Dorsolateral prefrontal cortex (tissue), 122 donors: ENCODE measurements at places on chromosomes 5 and 9. TPM values are rescaled to one million over a fixed set of nuclear protein-coding genes. Genes with fewer than 3 reads are reported as not detected.

GRCh38 chr5:40495237-40495635 lies 184.5 kb upstream of the PTGER4 start:
- DNase-seq: no peak

DNA sequence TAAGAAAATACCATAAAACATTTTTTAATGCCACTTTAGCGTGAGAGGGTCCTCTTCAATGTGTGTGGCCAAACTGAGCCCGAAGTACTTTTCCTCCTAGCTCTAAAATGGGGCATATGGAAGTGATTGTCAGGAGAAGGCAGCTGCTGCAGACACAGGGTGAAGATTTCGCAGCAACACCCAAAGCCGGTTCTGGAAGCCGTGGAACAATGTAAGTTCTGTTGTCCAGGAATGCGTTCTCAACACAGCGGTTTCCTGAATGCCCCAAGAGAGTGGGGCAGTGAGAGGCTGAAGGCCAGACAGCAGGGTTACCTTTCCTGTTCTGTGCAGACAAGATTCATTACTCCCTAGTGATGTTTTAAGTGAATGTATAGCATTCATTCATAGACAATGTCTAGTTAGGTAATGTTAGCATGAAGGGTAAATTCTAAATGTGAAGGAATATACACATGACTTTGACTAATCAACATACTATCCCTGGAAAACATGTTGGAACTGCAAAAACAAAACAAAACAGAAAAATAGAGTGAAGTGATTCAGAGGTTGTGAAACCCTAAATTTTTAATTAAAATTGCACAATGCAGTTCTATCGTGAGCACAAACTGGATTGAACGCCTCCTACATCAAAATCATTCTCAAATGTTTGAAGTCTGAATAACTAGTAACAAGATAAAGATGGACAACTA lies 197.0 kb upstream of the SEMA6A start:
- DNase-seq: no peak

- DNase-seq: peak; percentile 88
These were observed 62.9 kb downstream of the OTULIN start for GRCh38 chr5:14727428-14727865.

DNA sequence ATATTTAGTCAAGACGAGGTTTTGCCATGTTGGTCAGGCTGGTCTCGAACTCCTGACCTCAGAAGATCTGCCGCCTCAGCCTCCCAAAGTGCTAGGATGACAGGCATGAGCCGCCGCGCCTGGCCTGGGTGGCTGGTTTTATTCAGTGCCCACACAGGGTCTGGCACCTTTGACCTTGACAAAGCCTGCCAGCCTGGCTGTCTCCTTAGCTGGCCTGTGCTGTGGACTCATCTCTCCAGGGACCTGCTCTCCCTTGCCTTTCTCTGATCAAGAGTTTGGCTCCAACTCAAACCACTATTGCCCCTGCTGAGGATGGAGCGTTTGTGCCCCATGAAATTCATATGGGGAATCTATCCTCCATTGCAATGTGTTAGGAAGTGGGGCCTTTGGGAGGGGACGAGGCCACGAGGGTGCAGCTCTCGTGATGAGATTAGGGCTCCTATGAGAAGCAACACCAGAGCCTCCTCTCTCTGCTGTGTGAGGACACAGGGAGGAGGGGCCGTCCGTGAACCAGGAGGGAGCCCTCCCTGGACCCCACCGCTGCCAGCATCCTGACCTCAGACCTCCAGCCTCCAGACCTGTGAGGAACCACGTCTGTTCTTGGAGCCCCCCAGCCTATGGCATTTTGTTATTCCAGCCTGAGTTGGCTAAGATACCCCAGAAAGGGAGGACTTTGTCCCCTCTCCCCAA lies 45.0 kb downstream of the MRPL36 start:
- DNase-seq: peak; percentile 19

DNA sequence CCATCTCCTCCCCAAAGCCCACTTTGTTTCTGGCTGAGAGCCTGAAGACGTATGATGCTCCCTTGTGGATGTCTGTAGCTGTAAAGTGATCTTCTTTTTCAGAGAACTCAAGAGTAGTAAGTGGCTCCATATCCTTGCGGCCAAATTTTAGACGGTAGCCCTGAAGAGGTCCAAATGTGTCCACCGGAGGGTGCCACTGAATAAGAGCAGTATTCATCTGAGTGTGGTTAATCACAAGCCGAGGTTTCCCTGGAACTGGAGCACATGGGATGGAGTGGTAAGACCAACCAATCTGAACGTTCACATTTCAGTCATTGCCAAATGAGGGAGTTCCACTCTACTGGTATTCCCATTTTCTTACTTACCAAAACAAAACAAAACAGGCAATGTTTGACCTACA lies 686.5 kb upstream of the DMAC1 start:
- no peak for DNase-seq

- no peak for DNase-seq
These were observed 766.2 kb downstream of the PTPRD start for GRCh38 chr9:9846557-9846956.

- DNase-seq: no peak
These were observed 16.7 kb downstream of the GCNT1 start for GRCh38 chr9:76475686-76476085.

- DNase-seq: peak; percentile 32
These were observed 220.8 kb downstream of the SNX18 start for GRCh38 chr5:54738118-54738972.

DNA sequence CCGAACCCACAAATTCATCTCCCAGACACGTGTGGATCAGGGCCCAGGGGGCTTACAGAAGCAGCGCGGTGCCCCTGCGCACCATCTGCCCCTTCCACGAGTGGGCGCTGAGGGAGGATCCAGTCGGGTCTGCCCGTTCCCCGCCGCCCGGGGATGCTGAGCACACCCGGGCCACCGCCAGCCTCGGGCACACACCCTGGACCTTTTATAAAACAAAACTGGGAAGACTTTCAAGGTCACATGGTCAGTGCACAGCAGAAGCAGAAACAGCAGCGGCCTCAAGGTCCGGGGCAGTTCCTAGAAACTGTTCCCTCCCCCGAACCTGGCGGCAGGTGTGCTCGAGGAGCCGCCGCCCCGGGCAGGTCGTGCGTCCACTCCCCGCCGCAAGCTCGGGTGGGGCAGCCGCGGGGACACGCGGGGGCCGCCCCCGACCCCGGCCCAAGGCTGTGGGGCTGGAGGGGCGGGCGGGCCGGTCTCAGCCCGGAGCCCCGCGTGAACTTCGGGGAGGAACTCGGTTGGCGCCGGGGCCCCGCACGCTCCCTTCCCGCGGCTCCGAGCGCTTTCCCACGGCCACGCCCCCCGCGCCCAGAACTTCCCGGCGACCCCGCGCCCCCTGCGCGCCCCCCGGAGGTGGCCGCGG lies 633 bp upstream of the PPP1R26 start:
- DNase-seq: no peak

DNA sequence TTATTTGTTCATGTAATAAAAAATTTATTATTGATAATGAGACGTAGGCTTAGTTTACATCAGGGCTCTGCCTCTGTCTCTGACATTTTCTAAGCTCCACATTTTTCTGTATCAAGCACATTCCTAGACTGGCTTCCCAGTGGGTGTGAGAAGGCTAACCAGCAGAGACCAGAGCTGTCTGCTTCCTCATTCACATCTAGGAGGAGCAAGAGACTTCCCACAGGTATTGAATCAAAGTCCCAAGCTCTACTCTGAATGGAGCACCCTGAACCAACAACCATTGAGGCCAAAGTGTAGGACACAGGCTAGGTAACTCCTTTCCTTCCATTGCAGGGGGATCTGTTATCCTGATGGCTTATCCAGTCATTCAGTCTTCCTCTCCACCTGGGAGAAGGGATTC lies 72.4 kb downstream of the PARP8 start:
- no peak for DNase-seq

DNA sequence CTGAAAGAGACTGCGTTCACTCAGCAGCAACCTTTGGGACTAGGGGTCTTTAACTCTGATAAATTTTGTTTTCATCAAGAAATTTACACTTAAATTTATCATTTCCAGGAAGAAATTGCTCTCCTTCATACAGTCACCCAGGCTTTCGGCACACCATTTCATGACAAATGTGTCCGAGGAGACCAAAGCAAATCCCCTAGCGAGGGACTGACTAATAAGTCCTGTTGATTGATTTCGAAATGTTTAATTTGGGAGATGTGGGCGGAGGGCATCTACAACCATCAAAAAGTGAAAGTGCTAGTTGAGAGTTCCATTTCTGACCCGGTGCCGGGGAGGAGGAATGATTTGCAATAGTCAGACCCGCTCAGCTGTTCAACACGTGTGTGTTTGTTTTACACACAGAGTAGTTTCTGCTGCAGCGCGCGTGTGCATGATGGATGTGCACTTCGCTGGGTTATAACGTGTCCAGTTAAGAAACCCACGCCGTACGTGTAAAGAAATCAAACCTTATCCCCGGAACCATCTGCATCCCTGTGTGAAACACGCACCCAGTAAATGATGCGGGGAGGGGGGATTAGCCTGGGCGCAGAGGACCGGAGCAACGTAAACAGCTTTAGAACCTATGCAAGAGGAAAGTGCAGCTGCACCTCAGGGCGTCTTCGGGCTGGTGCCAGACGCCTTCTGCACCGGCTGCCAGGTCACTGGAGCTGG lies 845 bp upstream of the NR4A3 start:
- no peak for DNase-seq

GRCh38 chr5:150503386-150503785 lies 4.5 kb upstream of the NDST1 start:
- DNase-seq: no peak

- DNase-seq: no peak
These were observed 882.1 kb upstream of the NUDT12 start for GRCh38 chr5:104444656-104445055.

GRCh38 chr9:128370367-128370751 lies 815 bp upstream of the URM1 start:
- no peak for DNase-seq

- no peak for DNase-seq
These were observed 210.1 kb upstream of the SLC24A2 start for GRCh38 chr9:19998823-19999455.

- DNase-seq: no peak
These were observed 1188.6 kb upstream of the SEMA6A start for GRCh38 chr5:117763271-117763670.

- no peak for DNase-seq
These were observed 42.1 kb upstream of the EEIG1 start for GRCh38 chr9:128022886-128023285.

- DNase-seq: no peak
These were observed 88.7 kb upstream of the PRRC1 start for GRCh38 chr5:127428748-127429147.

DNA sequence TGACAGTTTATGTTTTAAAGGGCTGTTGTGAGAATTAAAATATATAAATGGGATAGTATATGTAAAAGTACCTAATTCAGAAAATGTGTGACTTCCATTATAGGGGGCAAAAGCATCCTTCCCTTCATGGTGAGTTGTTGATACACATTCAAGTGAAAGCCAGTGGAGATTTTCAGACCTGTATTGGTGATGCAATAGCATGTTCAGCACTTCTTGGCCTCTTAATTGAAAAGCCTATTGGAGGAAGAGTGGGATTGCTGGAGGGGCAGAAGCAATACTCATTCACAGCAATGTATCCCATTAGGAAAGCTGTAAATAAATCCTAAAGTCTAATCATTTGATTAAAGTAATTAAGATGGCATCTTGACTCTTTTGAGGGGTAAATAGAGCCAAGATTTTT lies 17.4 kb downstream of the TRIM32 start:
- no peak for DNase-seq

GRCh38 chr9:79247021-79247420 lies 324.7 kb upstream of the TLE4 start:
- no peak for DNase-seq

DNA sequence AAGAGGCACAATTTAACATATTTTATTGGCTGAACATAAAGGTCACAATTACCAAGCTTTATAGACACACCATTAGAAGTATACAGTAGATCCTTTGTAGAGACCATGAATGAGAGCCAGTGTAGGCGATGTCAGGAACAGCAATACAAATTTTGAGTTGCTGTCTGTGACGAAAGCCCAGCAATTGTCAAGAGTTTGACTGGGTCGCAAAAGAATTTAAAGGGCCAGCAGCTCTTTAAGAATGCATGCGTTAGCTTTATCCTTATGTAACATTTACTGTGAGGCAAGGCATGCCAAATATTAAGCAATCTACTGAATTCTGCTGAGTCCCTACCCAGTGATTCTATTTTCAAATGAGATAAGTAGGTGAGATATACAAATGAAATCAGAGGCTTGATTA lies 236.9 kb downstream of the ARRDC3 start:
- DNase-seq: no peak

DNA sequence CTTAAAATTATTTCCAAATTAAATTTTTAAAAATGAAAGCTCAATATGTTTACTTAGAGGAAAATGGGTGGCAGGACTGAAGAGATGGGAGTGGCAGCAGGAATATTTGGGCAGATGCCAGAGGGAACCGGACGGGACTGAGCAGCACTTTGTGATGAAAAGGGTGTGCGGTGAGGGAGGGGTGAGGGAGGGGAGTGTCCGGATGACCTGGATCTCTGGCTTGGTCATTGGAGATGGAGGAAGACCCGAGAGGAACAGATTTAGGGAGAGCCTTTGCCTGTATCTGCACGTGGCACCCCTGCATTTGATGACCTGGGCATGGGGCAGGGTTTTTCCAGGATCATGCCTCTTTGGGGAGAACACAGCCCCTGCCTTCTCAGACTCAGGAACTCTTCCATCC lies 201.1 kb upstream of the MVB12B start:
- DNase-seq: no peak

GRCh38 chr5:171578049-171578828 lies 158.8 kb downstream of the FGF18 start:
- DNase-seq: no peak

- DNase-seq: no peak
These were observed 816.4 kb downstream of the SEMA5A start for GRCh38 chr5:8729437-8729836.

DNA sequence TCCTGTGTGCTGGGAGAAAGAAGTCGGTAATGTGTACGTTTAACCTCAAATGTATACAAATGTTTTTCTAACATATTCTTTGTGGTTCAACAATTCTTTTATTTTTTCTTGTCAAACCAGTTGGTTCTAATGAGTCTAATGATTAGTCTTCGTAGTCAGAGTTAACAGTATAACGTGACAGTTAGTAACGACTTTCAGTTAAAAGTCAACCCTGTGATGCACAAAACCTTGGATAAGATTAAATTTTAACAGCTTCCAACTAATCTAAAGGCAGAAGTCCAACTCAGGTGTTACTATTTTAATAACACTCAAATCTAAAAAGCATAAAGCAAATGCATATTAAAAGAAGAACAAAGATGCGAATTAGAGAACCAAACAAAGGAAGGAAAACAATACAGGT lies 47.0 kb downstream of the SEMA6A start:
- DNase-seq: no peak

The ARID3C gene
- total RNA-seq: 0.79 TPM

The ASS1 gene
- 24.4 TPM for total RNA-seq

The ADRB2 gene
- 3.1 TPM for total RNA-seq

The ZNF454 gene
- total RNA-seq: 8.8 TPM

The SLC25A2 gene
- total RNA-seq: 1.6 TPM

The SAXO1 gene
- total RNA-seq: 1.1 TPM

The TAF11L5 gene
- total RNA-seq: 1.3 TPM

The EIF4E1B gene
- 9.1 TPM for total RNA-seq

The AQP3 gene
- 2.7 TPM for total RNA-seq

The LEAP2 gene
- total RNA-seq: 2.1 TPM

The FOXD4 gene
- 0.73 TPM for total RNA-seq

The KCNN2 gene
- 26.7 TPM for total RNA-seq
